ENCODE measurements at places on chromosomes 5 and 9. TPM values are rescaled to one million over a fixed set of nuclear protein-coding genes. Genes with fewer than 3 reads are reported as not detected.

DNA sequence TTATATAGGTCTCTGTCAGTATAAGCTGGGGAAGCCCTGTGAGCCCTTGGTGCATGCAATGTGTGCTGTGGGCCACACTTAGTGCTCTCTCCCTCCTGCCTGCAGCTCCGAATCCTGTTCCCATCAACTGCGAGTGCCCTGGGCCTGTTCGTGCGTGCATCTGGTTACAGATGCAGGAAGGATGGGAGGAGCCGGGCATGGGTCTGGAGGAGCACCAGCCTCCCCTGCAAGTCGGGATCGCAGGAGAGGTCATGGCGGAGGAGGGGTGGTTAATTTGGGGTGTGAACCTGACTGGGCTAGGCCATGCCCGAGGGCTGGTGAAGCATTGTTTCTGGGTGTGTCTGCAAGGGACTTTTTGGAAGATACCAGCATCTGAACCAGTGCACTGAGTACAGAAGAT, 274.6 kb upstream of the IRX4 start:
- no peak for DNase-seq

DNA sequence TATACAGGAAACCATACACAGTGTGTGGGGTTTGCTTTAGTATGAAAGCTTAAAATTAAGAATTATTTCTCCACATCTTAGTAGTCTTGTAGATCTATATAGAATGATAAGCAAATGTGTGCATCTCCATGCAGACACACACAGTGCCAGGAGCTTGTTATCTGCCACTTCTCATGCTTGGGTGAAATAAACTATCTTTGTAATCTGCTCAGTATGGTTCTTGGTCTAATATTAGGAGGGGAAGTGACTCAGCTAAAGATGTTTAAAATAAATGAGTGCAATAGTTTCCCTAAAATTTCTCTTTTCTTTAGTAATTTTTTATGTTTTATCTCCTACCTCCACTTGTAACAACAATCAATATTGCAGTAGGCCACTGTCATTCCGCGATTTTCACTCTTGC, 689.6 kb downstream of the TAF11L14 start:
- no peak for DNase-seq

- DNase-seq: no peak
Measured at GRCh38 chr5:72454996-72455395, 52.2 kb downstream of the ZNF366 start.

DNA sequence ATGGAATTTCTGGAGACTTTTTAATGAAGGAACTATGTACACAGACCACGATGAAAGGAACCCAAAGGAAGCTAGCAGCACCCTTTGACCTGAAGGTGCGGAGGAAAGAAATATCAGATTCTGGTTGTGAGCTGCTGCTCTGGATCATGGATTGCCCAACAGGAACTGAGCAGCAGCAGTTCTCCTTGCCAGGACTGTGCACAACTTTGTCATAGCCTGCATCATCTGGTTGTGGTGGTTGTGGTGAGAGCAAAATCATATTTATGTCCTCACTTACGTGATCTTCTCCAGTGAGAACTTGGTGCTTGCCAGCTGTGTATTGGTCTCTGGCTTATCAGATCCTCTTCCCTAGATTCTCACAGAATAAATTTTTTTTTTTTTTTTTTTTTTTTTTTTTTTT, 70.7 kb upstream of the LPAR1 start:
- DNase-seq: no peak

DNA sequence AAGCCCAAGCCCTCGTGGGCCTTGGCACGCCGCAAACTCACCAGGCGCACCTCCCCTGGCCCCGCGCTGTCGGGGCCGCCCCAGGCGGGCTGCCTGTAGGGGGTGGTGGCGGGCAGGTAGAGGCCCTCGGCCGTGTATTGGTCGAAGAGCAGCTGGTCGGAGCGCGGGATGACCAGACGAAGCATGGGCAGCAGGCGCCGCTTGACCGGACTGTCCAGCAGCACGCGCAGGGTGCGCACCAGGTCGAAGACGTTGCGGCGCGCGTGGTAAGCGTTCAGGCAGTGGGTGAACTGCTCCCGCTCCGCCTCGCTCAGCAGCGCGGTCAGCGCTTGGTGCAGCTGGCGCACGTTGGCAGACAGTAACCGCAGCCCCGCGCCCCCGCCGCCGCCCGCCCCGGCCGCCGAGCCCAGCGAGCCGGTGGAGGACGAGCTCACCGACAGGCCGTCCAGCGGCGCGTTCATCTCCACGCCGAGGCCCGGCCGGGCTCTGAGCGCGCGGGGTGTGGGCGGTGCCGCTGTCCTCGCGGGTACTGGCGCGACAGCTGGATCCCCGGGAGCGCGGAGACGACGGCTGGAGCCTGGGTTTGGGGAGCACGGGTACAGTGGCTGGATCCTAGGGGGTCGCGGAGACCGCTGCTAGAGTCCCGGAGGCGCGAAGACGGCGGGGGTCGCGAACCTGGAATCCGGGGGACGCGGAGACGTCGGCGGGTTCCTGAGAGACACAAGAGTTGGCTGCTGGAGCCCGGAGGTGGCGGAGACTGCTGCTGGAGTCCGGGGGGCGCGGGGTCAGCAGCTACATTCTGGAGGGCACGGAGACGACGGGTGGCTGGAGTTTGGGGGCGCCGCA, 709 bp downstream of the WHRN start:
- DNase-seq: no peak

DNA sequence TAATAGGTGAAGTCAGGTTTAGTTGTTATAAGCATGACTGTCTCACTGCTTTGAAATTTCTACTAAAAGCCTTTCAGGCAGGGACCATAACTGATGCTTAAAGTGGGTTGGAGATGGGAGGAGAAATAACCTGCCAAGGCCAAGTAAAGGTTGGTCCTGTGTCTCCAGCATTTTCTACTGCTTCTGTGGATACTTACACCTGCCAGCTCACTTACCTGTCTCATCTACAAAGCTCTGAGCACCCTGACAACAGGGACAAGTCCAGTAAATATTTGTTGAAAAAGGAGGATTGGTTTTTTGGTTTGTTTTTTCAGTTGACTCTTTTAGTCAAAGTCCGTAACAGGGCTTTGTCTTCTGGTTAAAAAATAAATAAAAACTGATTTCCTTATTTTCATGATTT, 38.6 kb downstream of the GRAMD2B start:
- DNase-seq: no peak

DNA sequence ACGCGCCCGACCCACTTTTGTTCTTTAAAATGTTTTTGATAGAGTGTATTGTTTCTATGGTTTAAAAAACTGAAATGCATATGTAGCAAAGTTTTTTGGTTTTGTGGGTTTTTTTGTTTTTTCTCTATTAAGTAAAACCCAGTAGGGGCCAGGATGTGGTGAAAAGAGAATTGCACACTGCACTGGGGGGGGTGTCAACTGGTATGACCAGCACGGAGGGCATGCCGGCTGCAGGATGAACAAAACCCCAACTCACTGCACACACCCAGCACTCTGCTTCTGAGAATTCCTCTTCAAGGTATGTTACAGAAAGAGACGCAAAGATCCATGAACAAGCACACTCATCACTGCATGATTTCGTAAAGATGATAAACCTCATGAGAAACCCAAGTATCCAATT, 75.0 kb downstream of the STK10 start:
- DNase-seq: no peak

DNA sequence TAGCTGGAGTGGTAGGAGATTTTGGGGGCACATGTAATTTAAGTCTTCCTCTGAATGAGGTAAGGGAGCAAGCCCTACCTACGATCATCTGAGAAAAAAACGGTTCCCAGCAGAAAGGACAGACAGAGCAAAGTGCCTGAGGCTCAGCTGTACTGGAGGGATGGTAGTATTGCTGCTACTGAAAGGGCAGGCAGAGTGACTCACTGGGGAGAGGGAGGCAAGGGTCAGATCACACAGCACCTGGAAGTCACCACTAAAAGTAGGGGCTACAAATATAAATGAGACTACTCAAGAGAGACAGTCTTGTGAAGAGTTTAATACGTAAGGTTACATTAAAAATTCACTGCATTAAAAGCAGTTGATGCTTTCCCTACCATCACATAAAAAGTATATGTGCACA, 75.9 kb downstream of the NFIB start:
- DNase-seq: peak; percentile 20

- DNase-seq: no peak
Measured at GRCh38 chr5:154358516-154359220, 87.1 kb upstream of the SAP30L start.

GRCh38 chr5:93874080-93874479, 132.7 kb upstream of the POU5F2 start:
- DNase-seq: no peak

GRCh38 chr5:32207355-32207634, 33.2 kb upstream of the GOLPH3 start:
- DNase-seq: no peak

DNA sequence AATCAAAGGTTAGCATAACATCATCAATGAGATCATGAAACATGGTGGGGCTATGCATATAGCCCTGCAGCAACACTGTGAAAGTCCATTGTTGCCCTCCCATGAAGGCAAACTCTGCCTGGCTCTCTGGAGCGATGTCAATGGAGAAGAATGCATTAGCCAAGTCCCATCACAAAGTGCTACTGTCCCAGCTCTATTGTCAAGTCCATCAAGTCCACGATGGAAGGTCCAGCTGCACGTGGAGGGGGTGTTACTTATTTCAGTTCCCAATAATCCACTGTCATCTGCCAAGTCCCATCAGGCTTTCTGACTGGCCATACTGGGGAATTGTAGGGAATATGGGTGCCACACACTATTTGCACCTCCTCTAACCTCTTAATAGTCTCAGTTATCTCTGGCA, 10.8 kb downstream of the DMAC1 start:
- no peak for DNase-seq

DNA sequence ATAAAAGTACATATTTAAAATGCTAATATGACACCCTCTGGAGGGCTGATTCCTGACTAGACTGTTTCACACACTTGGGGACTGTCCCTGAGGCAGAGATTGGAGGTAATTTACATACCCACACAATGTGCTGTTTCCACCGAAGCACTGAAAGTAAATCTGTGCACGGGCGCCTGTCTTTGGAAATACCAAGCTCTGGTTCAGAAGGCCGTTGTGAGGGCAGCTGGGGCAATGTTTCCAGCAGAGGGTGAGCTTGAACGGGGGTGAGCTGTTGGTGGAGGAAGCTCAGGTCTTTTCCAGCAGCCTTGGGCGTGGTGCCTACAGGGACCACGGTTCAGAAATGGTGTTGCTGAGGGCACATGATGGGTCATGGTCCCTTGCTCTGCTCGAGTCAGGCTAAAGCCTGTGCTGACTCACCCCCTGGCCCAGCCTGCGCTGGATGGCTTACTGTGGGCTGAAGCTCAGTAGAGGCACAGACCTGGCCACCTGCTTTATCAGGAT, 25.8 kb upstream of the HMCN2 start:
- DNase-seq: peak; percentile 53

DNA sequence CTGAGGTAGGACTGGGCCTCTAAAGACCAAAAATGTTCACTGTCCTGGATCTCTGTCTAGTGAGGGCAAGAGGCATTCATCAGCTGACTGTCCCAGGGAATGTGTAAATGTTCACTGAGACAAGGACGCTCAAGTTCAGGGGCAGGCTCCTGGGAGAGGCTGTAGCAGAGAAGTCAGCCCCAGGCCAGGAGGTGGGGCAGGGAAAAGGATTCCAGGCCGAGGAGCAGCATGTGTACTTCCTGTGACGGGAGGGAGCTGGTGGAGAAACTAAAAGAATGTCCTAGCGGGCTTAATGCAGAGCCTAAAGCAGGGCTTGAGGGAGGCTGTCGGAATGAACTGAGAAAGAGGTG, 205.8 kb downstream of the GABBR2 start:
- no peak for DNase-seq

GRCh38 chr5:62343428-62343827, 37.4 kb downstream of the KIF2A start:
- DNase-seq: no peak

The CDC25C gene
- 29.5 TPM for total RNA-seq

The PCDHB2 gene
- total RNA-seq: 24.4 TPM

The ADAM19 gene
- 45.1 TPM for total RNA-seq

The CENPK gene
- total RNA-seq: 118 TPM

The FOXD4L4 gene
- total RNA-seq: 0.59 TPM

The ECM2 gene
- not detected for total RNA-seq

The ASTN2 gene
- total RNA-seq: 19.8 TPM

The GPRIN1 gene
- total RNA-seq: 6.5 TPM

The INSL4 gene
- not detected for total RNA-seq

The NR6A1 gene
- total RNA-seq: 5.1 TPM

The CTXN3 gene
- total RNA-seq: not detected

The CCL27 gene
- 0.76 TPM for total RNA-seq
